ENCODE measurements at places on chromosomes 5 and 9. TPM values are rescaled to one million over a fixed set of nuclear protein-coding genes. Genes with fewer than 3 reads are reported as not detected.

The HDHD3 gene
- 10.5 TPM for total RNA-seq

The BHMT2 gene
- 8.9 TPM for total RNA-seq

The DBH gene
- not detected for total RNA-seq

The GABRA1 gene
- not detected for total RNA-seq

GRCh38 chr9:95073918-95074317, 243.6 kb downstream of the FANCC start:
- DNase-seq, result no peak

GRCh38 chr5:160175438-160176218, 53.7 kb upstream of the FABP6 start:
- DNase-seq, result no peak

DNA sequence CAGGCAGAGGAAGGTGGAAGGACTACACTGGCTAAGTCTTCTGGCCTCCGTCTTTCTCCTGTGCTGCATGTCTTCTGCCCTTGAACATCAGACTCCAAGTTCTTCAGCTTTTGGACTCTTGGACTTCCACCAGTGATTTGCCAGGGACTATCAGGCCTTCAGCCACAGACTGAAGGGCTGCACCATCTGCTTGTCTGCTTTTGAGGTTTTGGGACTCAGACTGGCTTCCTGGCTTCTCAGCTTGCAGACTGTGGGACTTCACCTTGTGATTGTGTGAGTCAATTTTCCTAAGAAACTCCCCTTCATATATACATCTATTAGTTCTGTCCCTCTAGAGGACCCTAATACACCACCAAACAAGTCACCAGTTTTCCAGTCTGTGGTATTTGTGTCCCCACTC, 9.7 kb upstream of the ANKDD1B start:
- DNase-seq, result no peak

- no peak for DNase-seq
Observed at GRCh38 chr9:78871086-78871451, 574.1 kb downstream of the PSAT1 start.

- DNase-seq, result no peak
Observed at GRCh38 chr9:100088202-100088601, 10.6 kb downstream of the ERP44 start.

DNA sequence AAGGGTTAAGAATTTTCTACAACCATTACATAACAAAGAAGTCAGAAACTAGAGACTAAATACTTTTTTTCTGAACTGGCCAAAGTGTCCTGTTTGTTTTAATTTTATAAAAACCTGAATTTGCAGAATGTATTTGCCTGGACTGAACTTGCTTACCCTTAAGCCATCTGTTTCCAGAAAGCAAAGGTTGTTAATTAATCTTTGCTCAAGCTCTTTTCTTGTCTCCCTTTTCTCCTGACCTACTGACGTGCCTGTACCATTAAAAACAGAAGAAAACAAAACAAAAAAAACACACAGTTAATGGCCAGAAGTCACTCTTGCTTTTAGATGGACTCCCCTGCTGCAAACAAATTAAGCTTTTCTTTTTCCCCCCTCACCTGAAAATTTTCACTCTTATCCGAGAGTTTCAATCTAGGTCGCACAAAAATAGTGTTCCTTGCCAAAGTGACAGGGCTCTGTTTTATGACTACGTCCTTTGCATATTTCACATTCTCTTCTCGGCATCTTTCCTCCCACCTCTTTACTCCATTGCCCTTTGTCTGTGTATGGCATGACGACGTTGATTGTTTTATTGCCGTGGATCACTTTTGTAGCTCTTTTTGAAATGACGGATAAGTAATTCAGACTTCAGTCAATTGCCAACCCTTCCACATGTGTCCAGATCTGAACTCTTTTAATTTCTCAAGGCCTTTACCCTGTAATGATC, 333.8 kb upstream of the GRIN3A start:
- DNase-seq, result no peak

DNA sequence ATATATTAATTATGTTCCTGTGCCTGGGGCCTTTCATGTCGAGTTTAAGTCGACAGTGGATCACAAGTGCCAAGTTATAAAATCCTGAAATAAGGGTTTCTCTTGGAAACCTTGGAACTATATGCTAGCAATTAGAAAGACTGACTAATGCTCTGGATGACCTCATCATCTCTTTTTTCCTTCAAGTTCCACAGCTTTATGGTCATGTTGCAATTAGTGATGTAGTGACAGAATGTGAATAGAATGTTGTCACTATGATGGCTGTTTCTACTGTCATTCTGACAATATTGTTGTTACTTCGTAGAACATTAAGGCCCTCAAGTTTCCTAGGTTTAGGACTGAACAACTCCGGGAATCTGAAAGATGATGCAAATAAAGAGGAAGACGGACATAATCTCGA, 368.0 kb upstream of the SEMA6A start:
- no peak for DNase-seq

- DNase-seq, result no peak
Observed at GRCh38 chr5:102289251-102289899, 6.7 kb downstream of the SLCO4C1 start.

DNA sequence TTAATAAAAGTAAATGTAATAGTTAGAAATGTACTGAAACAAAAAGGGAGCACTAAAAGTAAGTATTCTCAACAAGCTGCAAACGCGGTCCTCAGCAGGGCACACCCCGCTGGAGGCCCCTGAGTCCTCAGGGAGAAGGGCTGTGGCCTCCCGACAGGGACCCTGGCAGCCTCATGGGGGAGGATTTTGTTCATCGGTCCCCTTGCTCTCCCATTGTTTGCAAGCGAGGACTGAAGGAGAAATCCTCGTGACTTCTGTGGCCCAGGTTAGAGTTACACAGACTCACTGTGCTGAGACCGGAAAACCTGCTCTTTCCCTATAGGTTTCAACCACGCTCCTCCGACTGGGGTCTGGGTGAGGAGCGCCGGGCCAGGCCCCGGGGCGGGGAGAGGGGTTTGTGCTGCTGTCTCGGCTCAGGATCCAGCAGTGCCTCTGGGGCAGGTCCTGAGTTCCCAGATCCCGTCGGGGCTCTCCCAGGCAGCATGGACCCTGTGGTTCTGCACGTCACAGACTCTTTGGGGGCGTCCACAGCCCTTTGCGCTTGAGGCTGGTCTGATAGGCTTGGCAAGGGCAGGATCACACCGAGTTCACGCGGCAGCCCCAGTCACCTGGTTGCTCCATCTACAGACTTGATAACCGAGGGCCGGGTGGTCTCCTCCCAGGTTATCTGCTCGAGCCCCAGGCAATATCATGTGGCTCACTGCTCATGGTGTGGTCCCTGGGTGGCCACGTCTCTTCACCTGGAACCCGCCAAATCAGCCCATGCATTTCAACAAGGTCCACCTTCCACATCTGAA, 38.8 kb downstream of the MRPL36 start:
- DNase-seq, result no peak

DNA sequence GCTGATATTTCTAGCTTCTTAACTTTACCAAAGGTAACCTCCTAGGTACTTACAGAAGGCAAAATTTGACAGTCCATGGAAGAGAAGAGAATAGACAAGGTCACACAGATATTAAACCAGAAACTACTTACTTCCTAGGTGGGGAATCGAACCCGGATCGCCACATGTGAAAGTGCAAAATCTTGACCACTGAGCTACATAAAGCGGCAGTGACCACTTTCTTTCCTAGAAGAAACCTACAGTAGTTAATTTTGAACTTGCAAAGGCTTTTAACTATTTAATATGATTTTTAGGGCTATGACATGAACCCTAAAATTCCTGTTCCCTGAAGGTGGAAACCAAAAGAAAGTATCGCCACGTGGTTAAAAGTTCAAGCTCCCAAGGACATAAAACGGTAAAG, 20.3 kb upstream of the ATOSB start:
- DNase-seq, result no peak

- DNase-seq, result no peak
Observed at GRCh38 chr5:18305288-18305924, 671.1 kb downstream of the TAF11L14 start.

GRCh38 chr5:158869092-158869491, 230.6 kb downstream of the EBF1 start:
- no peak for DNase-seq
